ENCODE measurements at places on chromosomes 3 and 15.

GRCh38 chr15:87704276-87704675, 552.3 kb downstream of the NTRK3 start:
- no peak for DNase-seq

GRCh38 chr3:151085889-151086483, 522 bp downstream of the MED12L start:
- no peak for DNase-seq

- DNase-seq: no peak
Measured at GRCh38 chr15:35505809-35506208, 40.2 kb downstream of the DPH6 start.

DNA sequence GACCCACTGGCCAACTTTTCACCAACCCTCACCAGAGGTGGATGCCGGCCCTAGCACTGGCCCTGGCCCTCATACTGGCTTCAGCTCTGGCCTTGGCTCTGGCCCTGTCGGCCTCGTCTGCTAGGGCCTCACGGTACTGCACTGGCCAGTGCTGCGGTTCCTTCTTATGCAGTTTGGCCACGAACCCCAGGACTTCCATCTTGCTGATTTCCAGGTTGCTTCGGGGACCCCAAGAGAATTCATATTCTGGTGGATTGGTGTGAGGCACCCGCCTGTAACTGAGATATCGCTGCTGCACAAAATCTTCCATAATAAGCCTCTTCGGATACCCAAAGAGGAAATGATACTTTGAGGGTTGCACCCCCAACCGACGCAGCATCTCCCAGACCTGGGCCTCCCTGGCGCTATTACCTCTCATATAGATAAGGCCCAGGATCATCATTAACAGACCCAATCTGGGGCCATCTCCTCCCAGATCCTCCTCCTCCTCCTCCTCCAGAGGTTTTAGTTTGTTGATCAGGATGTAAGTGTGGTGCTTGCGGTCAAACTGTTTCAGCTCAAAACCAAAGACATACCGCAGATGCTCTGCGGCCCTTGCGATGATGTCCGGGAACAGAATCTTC, 883 bp downstream of the MAGEF1 start:
- no peak for DNase-seq

DNA sequence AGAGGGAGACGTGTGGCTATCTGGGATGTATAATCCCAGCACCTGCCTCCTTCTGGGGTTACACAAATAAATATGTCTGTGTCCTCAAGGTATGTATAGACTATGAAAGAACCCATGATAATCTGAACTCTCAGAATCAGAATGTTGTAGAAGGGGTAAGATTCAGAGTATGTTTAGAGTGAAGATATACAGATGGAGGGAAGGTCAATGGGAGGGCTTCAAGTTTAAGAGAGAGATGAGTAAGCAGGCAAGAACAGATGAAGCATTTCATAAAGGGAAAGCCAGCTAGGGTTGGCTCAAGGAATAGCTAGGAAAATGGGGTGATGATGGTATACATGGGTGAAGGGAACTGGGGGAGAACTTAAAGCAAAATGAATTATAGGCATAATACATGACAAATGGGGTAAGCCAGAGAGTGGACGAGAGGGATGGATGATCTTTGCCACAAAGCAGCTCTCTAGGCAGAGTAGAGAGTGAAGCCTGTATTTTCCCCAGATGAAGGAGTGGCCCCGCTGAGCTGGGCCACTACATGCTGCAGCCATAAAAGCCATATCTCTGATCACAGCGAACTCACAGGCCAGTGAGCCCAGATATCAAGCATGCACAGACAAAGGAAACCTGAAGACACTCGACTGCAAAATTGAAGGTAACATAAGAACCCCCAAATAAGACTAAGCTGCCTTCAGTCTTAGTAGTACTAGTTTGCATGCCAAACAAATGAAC, 15.9 kb upstream of the ZBTB38 start:
- DNase-seq: no peak

- DNase-seq: no peak
Measured at GRCh38 chr3:196765454-196765853, 25.8 kb downstream of the PAK2 start.

- DNase-seq: no peak
Measured at GRCh38 chr15:34206011-34206410, 3.9 kb downstream of the KATNBL1 start.

DNA sequence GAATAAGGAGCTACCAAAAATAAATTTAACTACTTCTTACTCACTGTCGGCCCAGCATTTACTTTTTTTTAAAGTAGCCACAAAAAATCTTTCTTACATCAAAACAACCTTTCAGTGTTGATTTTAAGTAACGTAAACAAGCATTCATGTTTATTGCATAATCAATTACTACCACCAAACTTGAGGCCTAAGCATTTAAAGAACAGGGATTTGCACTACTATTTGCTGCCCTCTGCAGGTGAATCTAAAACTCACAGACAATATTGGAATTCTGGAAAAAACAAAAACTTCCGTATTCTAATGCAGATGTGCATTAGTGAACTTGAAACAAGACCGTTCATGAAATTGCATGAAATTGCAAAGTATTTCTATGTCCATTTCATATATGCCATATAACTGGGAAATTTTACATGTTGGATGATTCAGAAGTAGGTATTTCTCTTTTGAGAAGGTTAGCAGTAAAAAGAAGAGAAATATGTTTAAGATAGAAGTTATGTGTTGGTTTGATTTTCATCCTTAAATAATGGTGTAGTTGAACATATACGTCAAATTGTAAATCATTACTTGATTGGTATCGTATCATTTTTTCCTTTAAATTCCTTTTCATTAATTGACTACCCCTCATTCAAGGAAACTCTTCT, 55.6 kb downstream of the CGGBP1 start:
- no peak for DNase-seq

DNA sequence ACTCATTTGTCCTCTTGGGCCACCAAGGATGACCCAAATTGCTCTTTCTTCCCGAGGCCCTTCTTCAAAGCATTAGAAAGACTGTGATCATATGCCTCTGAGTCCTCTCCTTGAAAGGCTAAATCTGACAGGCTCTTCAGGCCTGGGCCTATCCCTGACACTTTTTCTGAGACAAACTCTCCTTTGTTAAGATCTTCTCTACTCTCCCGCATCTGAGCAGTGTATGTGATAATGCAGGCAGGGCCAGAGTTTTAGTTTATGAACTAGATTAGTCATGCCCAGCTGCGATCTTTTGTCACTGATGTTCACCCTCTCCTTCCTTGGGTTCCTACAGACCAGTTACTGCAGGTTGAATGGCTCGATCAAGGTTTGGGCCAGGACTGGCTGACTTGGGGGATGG, 39.2 kb downstream of the MASP1 start:
- DNase-seq: no peak

DNA sequence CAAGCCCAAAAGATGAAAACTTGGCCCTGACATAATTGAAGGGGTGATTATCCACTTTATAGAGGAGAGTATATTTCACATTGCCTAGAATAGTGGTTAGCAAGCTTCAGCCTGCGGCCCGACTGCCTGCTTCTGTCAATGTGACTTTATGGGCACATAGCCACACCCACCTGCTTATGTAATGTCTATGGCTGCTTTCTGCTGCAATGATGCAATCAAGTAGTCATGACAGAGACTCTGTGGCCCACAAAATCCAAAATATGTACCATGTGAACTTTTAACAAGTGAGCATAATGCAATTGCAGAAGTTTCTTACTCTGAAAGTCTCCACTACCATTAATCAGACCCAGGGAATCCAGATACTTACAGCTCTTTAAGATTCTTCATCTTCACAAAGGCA, 103.1 kb downstream of the LRIG1 start:
- DNase-seq: peak; percentile 93

GRCh38 chr3:76367281-76367680, 581.9 kb upstream of the ZNF717 start:
- DNase-seq: no peak

DNA sequence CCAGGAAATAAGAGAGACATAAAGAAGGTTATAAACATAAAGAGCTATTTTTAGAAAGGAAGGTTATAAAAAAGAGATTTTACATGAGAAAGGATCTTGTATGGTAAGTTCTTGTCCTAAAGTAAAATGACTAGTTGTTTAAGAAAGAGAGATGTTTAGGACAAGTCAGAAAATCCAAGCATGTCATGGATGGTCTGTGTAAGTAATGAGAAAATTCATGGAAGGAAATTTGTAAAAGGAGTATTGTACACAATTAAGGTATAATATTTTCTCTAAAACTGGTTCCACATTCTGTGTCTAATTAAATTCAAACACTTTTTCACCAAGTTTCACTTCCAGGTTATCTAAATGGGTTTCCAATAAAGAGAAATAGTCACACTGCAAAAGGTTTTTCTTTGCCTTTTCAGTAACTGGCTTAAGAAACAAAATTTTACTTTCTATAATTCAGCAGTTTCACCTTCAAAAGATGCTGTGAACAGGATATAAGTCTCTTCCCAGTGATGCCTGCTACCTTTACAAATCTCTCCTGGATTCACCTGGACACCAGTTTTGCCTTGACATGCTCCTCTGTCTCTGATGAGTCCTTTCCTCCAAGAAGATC, 455.7 kb downstream of the ZIC1 start:
- no peak for DNase-seq

DNA sequence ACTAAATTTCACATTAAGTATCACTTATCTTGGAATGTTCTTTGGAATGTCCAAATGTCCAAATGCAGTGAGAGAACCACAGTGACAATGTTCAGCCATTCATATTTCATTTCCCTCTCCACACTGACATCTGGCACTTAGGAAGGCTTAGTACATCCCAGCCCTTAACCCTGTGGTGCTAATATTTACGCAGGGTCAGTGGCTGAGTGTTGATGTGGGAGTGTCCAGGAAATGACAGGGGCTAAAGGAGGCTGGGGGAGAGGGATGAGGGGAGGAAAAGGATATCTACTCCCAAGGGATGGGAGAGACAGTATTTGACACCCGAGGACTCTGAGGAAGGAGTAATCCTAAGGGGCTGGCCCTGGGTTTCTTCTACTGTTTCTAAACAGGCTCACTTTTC, 14.1 kb upstream of the CCR4 start:
- no peak for DNase-seq

DNA sequence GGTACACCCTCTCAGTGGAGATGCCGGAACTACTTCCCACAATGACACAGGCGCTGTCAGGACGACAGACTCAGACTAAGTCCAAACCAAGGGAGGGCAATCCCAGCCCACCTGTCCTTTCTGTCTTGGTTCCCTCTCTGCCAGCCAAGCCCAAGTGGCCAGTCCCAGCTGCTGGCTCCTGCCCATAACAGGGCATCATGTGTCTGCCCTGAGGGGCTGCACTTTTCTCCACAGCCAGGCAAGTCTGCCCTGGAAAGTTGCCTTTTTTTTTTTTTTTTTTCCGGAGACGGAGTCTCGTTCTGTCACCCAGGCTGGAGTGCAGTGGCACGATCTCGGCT, 20.0 kb upstream of the BCL2A1 start:
- no peak for DNase-seq

DNA sequence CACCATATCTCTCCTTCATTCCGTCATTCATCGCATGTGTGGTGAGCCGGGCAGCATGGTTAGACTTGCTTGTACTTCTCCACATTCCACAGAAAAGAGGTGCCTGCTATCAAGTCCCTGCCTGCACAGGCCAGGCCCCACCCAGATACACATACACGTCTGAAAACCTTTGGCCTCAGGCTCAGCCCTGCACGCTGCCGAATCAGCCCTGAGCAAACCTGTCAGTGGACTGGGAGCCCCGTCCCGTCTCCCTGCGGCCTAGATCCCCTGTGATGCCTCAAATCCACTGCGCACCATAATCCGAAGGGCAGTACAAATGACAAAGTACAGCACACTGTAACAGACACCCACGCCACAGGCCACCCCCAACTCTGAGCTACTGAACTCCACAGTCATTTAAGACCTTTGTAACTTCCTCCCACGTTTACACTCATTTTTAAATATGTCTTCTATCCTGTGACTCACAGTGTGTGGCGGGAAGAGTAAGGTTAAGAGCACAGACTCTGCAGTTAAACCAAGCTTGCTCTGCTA, 67.1 kb downstream of the MB21D2 start:
- no peak for DNase-seq

DNA sequence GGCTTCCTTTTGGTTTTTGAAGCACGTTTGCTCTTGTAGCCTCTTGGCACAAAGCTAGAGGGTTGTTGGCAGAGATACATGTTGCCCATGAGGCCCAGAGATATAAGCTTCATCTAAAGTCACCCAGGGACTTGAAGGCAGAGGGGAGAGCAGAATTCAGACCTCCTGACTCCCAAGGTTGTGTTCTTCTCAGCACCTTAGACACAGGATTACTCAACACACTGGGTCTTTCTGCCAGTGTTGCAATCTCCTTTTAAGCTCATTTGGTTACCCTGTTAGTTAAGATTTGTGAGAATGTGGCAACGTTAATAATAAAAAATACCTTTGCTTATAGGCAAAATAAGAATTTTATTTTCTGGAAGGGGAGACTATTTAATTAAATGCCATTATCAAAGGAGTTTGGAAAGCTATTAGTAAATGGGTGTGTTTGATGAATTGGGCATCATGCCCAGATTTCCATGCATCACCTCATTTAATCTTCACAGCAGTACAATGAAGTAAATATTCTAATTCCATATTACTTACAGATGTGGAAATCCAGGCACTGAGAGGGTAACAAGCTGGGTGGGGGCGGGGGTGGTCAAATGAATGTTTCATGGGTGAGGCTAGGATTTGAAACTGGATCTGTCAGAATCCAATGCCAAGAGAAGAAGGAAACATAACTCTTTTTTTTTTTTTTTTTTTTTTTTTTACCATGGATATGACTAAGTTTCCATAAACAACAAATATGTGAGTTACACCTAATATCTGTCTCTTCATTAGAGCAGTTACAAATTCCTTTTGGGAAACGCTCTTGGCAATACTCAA, 183.3 kb downstream of the NR1D2 start:
- DNase-seq: no peak

GRCh38 chr3:133447750-133448477, 48.1 kb downstream of the BFSP2 start:
- no peak for DNase-seq

GRCh38 chr15:94047566-94047965, 183.8 kb upstream of the MCTP2 start:
- no peak for DNase-seq

DNA sequence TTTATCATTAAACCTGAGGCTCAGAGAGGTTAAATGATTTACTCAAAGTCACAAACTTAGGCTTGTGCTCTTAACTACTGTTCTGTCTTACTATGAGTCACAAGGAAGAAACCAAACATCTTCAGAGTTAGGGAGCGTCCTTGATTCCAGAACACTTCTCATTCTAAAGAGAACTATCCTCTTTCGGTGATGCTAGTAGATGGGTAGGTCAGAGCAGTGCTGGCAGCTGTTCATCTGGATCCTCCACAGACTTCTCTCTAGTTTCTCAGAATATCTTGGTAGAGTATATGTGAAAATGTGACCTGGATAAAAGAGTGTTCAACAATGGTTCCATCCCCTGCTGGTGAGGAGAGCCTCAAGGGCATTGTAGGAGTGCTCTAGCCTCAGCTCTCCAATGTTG, 3.3 kb downstream of the ARL6IP5 start:
- no peak for DNase-seq

GRCh38 chr3:152039887-152040286, 166.4 kb downstream of the SUCNR1 start:
- no peak for DNase-seq

DNA sequence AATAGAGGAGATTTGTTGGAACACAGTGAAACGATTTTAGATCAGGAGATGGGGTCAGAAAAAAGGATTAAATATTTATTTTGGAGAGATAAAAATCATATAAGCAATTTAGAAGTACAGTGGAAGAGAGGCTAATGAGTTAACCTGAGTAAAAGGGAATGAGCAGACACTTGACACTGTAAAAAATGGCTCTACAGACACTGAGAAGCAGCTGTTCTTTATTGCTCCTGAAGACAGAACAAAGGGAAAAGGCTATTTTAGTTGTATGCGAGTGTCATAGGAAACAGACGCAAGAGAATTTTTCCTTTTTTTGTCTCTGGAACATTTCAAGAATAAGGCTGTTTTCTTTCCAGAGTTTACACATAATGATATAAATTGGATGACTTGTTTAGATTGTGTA, 34.3 kb downstream of the ASTE1 start:
- no peak for DNase-seq
